ENCODE measurements at places on chromosomes 16 and 17.

DNA sequence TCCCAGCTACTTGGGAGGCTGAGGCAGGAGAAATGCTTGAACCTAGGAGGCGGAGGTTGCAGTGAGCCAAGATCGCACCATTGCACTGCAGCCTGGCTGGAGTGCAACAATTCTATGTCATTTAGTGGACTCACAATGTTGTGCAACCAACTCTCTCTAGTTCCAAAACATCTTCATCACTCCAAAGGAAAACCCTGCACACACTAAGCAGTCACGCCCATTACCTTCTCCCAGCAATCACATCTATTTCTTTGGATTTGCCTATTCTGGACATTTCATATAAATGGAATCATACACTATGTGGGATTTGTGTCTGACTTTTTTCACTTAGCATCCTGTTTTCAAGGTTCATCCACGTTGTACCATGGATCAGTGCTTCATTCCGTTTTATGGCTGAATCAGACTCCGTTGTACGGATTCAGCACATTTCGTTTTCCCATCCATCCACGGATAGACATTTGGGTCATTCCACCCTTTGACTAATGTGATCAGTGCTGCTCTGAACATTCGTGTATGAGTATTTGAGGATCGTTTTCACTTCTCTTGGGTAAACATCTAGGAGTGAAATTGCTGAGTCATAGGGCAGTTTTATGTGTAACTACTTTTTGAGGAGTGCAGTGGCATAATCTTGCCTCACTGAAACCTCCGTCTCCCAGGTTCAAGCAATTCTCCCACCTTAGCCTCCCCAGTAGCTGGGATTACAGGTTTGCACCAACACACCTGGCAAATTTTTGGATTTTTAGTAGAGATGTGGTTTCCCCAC, 45.4 kb upstream of the EMP2 start:
- no peak for DNase-seq

GRCh38 chr17:35448214-35448898, at the start of gene SLFN13:
Gene SLFN13 (minus strand): TSS chr17:35448766. CDS start chr17:35445680, 3,086 bp downstream.
- DNase-seq: peak; percentile 90

DNA sequence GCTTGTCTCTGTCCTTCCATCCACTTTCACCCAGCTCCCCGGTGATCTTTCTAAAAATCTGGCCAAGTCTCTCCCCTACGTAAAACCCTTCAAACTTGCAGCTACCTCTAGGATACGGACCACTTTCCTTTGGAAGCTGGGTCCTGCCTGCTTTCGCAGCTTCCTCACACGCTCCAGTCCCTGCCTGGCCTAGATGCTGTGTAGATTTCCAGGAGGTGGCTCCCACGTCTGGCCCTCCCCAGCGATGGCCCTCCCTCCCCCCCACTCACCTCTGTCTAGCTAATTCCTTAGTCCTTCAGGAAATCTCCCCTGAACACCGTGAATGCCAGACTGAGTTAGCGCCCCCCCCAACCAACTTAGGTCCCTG, 579 bp upstream of the LRRC59 start:
- DNase-seq: no peak

GRCh38 chr16:8675183-8676159, 1.1 kb downstream of the ABAT start:
- peak; percentile 37 for DNase-seq

- DNase-seq: no peak
Measured at GRCh38 chr17:14091367-14091766, 22.1 kb downstream of the COX10 start.

DNA sequence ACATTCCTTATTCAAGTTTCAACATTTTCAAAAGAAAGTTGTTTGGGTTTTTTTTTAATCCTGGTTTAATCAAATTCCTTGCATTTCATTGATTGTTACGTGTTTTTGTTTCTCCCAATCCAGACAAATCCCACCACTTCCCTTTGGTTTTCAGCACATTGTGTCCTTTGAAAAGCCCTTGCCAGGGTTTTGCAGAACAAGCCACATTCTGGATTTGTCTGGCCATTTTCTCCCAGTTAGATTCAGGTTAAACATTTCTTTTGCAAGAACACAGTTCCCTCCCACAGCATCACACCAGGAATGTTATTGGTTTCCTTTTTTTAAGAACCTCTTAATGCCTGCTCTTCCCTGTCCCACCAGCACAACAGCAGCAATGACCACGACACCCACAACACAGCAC, 278.0 kb upstream of the SALL1 start:
- no peak for DNase-seq

- no peak for DNase-seq
Measured at GRCh38 chr17:9346296-9346926, 229.2 kb downstream of the STX8 start.

DNA sequence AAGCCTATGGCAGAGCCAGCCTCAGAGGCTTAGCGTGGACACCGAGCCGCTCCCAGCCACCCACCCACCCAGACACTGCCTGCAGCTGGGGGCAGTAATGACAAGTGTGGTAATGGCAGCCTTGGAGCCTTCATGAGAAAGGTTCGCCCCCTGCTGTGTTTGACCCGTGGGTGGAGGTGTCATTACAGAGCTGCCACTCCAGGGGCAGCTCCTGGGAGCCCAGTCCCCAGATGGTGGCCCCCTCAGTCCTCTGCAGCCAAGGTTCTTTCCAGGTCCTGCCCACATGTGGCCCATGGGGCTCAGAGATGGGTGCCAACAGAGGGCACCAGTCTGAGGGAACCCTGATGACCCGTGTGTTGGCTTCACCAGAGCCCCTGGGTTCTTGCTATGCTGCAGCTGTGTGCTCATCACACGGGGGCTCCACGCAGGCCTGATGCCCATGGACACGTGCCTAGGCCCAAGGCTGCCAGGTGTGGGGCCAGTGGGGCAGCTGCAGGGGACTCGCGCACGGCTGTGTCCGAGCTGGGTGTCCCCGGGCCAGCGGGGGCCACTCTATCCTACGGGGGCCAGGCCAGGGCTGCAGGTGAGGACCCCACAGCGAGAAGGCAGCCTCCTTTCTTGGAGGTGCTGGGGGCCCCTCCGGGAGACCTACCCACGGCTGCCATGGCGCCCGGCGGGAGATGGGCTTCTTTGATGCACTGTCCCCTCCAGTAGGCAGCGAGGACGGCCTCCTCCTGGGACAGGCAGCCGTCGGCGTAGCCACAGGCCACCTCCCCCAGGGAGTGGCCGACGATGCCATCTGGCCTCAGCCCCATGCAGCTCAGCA, 8.1 kb downstream of the FASN start:
- no peak for DNase-seq

- DNase-seq: peak; percentile 5
Measured at GRCh38 chr16:79163691-79164387, 436.7 kb downstream of the MAF start.

DNA sequence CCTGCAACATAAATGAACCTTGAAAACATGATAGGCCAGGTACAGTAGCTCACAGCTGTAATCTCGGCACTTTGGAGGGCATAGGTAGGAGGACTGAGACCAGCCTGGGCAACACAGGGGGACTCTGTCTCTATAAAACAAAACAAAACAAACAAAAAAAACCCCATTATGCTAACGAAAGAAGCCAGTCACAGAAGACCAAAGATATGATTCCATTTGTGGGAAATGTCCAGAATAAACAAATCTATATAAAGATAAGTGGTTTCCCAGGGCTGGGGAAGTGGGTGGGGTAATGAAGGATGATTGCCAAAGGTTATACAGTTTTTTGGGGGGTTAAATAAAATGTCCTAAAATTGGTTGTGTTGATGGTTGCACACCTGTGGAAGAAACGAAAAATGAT, 36.5 kb upstream of the SIAH1 start:
- DNase-seq: no peak

GRCh38 chr16:87692756-87693155, 73.0 kb downstream of the KLHDC4 start:
- no peak for DNase-seq

GRCh38 chr16:69371564-69371963, 14.2 kb downstream of the TERF2 start:
- no peak for DNase-seq

GRCh38 chr16:21619765-21620425, 20.5 kb downstream of the METTL9 start:
- DNase-seq: no peak

- no peak for DNase-seq
Measured at GRCh38 chr17:79626156-79626890, 15.5 kb upstream of the RBFOX3 start.

DNA sequence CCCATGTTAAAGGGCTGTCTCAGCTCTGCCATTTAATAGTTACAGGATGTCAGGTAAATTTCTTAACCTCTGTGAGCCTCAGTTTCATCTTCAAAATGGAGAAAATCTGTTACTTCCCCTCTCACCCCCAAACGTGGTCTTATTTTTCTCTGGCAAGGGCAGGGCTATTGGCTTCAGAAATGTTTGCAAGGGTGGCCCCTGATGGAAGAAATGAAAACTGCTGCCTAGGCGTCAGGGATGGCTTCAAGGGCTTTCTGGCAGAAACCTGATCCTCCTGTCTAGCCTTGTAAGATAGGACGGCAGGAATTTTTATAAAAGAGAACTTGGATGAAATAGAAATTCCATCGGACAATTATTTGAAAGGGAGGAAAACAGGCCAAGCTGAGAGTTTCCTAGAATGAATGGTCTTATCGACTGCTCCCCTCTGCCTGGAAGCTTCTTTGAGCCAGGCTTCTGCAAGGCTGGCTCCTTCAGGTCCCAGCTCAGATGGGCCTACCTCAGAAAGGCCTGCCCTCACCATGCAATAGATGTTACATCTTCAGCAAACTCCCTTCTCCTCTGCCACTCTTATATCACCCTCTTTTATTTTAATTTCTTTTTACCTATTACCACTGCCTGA, 43.0 kb upstream of the TANGO6 start:
- DNase-seq: peak; percentile 51

DNA sequence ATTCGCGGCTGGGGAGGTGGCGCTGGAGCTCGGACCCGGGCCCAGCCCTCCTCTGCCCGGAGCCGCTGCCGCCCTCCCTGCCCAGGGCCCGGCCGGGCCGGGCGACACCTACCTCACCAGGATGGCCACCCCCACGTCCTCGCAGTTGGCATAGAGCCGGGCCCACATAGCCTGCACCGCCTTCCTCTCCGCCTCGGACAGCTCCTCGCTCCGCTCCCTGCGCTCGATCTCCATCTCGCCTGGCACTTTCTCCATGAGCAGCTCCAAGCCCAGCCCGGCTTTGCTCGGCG, 276 bp downstream of the CYGB start:
- no peak for DNase-seq

Measured in activated CD4-positive, alpha-beta T cell treated with anti-CD3 and anti-CD28 coated beads for 24 hours (primary cell).